ENCODE measurements at places on chromosomes 3 and 15.

DNA sequence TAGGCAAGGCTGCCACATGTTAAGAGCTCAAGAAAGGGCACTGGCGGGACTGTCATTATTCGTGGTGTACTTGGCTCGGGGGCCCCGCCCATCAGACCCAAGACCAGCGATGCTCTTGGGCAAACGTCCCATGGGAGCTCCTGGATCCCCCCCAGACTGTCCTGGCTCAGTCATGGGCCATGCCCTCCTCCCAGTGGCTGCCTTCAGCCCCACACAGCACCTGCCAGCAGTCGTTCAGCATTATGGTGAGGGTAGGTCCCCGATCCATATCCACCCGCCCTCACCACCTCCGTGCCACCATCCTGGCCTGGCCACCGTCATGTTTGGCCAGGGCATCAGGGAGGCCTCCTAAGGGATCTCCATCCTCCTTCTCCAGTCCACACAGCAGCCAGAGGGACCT lies 51.4 kb upstream of the IQSEC1 start:
- H3K4me1 ChIP-seq = no peaks in the 10 kb centered on the region
- H3K27ac ChIP-seq = no peak overlapping the region
- no peaks in the 10 kb centered on the region for H3K36me3 ChIP-seq
- H3K4me3 ChIP-seq = no peak overlapping the region
- no peak for DNase-seq
- H3K27me3 ChIP-seq = no peaks in the 10 kb centered on the region

DNA sequence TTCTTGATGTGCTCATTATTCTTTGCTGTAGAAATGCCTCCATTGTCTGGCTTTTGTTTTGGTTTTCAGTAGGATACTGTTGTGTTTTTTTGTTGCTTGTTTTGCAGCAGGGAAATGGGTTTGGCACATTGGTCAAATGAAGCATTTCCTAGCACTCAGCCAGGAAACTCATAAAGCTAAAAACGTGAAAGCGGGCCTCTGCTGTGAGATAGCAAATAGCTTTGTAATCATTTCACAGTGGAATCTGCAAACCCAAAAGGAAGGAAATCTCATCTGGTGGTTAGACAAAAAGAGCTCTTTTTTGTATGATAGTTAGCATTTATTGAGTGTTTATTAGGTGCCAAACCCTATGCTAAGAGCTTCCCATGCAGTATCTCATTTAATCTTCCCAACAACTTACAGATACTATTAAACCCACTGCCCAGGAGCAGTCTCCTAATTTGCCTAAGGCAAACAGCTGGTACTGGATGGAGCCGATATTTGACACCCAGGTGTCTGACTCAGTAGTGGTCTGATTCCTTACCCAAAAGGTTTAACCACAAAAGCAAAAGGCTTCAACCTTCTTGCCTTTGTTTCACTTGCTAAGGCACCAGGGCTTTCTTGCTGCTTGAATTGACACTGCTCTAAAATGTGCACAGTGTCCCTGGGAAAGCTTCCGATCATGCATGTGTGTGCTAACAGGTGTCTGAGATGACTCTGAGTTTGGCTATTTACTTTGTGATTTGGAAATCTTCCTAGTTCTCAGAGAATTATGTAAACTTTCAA lies 527.9 kb upstream of the MDFIC2 start:
- H3K27ac ChIP-seq = peak overlapping the region; percentile 65
- no peak overlapping the region for H3K4me3 ChIP-seq
- H3K27me3 ChIP-seq = no peaks in the 10 kb centered on the region
- H3K36me3 ChIP-seq = no peaks in the 10 kb centered on the region

DNA sequence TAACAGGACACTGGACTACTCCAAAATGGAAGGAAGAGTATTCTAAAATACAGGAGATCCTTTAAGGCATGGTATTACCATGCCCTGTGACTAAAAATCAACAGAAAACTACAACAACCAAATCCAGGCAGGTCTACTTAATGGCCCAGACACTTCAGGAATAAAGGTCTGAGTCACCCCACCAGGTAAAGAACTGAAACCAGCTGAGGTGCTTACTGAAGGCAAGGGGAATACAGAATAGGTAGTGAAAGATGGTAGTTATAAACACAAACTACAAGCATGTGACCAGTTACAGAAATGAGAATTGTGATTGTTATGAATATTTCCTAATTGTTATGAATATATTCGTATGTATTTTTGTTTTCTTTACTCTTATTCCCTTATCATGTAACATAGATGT lies 13.4 kb downstream of the IFT57 start:
- peaks cover 13% of the 10 kb centered on the region for H3K4me1 ChIP-seq
- no peak overlapping the region for H3K4me3 ChIP-seq
- peak overlapping the region; percentile 4 for H3K27ac ChIP-seq
- H3K36me3 ChIP-seq = no peaks in the 10 kb centered on the region

- no peaks in the 10 kb centered on the region for H3K36me3 ChIP-seq
- H3K27me3 ChIP-seq = no peaks in the 10 kb centered on the region
- no peak for DNase-seq
- no peak overlapping the region for H3K27ac ChIP-seq
These were observed 499.5 kb upstream of the PROK2 start for GRCh38 chr3:72284471-72284870.

DNA sequence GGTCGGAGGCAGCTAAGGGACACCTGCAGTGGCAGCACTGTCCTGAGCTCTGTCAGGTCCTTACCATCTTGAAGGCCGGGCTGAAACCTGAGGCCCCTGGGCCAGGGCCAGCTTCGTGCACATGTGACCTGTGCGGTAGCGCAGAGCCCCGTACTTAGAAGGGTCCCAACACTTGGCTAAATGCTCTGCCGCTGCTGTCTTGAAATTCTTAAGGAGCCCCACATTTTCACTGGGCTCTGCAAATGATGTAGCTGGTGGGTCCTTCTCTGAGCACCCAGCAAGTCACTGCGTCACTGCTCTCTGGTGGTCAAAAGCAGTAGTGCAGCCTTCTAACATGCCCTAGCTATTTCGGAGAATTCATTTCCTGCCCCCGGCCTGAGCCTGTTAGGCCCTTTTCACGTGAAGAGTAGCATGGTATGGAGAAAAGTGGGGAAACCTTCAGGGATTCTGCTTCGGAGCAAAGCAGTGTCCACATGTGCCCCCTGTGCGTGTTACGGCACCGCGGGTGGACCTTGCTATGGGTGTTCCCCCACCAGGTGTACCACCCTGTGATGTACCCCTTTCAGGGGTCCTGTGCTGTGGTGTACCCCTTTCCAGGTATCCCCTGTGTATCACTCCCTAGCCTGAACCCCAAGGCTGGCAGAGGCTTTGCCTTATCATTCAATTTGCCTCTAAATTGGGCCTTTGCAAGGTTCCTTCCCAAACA lies 79.7 kb downstream of the TMEM266 start:
- DNase-seq = peak; percentile 78
- H3K4me3 ChIP-seq = no peak overlapping the region
- H3K36me3 ChIP-seq = no peaks in the 10 kb centered on the region
- no peaks in the 10 kb centered on the region for H3K4me1 ChIP-seq

GRCh38 chr15:58761010-58761388 lies 10.1 kb upstream of the MINDY2 start:
- DNase-seq = no peak
- no peak overlapping the region for H3K4me3 ChIP-seq
- H3K36me3 ChIP-seq = no peaks in the 10 kb centered on the region
- H3K27me3 ChIP-seq = no peaks in the 10 kb centered on the region
- peaks cover 6% of the 10 kb centered on the region for H3K4me1 ChIP-seq
- H3K27ac ChIP-seq = no peak overlapping the region

GRCh38 chr3:23911397-23911796 lies 5.4 kb downstream of the NKIRAS1 start:
- no peak overlapping the region for H3K27ac ChIP-seq
- peaks cover 8% of the 10 kb centered on the region for H3K27me3 ChIP-seq
- DNase-seq = no peak
- no peak overlapping the region for H3K4me3 ChIP-seq
- H3K36me3 ChIP-seq = no peaks in the 10 kb centered on the region
- peaks cover 24% of the 10 kb centered on the region for H3K4me1 ChIP-seq

GRCh38 chr15:48332642-48333034 lies 1.4 kb downstream of the DUT start:
- H3K27me3 ChIP-seq = no peaks in the 10 kb centered on the region
- H3K4me3 ChIP-seq = peak overlapping the region; percentile 84
- DNase-seq = peak; percentile 55
- H3K27ac ChIP-seq = peak overlapping the region; percentile 83

DNA sequence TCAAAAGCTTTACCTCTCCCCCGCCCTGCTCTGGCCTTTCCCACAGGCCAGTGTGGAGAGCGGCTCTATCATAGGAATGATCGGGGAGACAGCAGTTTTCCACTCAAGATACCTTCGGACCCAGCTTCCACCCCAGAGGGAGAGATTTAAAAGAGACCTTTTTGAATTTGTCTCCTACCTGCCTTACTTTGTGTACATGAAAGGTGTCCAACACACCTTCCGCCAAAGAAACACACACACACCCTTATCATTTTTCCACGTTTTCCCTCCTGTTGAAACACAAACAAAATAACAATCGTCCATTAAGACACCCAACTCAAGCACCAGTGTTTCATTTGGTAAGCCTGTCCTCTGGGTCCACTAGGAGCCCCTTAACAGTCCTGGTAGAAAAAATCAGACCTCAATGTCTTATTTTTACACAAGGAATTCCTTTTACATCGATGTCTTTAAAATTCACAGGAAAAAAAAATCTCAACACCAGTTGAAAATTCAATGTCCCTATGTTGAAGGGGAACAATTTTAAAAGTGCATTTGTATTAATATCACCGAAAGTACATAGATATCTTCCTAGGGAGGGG lies 4.0 kb downstream of the HES1 start:
- no peak for DNase-seq
- peak overlapping the region; percentile 36 for H3K27ac ChIP-seq
- no peaks in the 10 kb centered on the region for H3K36me3 ChIP-seq
- H3K4me3 ChIP-seq = no peak overlapping the region
- peaks cover 37% of the 10 kb centered on the region for H3K4me1 ChIP-seq

- no peak overlapping the region for H3K27ac ChIP-seq
- no peak overlapping the region for H3K4me3 ChIP-seq
- no peaks in the 10 kb centered on the region for H3K36me3 ChIP-seq
- no peaks in the 10 kb centered on the region for H3K4me1 ChIP-seq
- no peak for DNase-seq
These were observed 9.2 kb downstream of the HSPBAP1 start for GRCh38 chr3:122784436-122784835.

DNA sequence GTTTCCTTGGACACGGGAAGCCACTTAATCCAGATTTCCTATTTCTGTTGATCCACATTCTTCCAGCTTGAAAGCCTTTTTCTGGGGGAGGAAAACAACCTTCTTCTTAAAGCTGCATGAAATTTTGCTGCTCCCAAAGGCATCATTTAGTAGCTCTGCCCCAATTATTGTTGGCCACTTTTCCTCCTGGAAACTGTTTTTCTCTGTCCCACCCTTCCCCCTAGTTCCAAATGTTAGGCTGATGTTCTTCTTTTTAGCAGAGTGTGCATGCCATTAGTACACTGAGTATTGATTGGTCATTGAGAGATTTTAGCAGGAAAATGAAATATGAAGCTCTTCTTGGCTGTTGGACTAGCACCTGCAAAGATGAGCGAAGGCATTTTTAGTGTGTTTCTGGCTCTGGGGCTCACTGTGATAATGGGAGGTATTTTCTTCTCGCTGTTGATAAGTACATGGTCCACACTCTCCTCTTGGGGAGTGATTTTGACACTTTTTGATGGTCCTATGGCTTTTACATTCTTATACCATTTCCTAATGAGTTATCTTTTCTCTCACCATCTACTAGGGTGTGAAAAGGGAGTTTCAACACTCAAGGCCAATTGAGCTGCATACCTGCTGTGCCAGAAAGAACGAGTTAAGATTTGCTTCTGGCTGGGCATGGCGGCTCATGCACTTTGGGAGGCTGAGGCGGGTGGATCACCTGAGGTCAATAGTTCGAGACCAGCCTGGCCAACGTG lies 200.5 kb downstream of the PTPRG start:
- no peak overlapping the region for H3K4me3 ChIP-seq
- no peaks in the 10 kb centered on the region for H3K27me3 ChIP-seq
- no peak for DNase-seq
- H3K27ac ChIP-seq = no peak overlapping the region

GRCh38 chr15:88776646-88777045 lies 26.6 kb upstream of the ACAN start:
- H3K36me3 ChIP-seq = no peaks in the 10 kb centered on the region
- H3K4me3 ChIP-seq = no peak overlapping the region

- H3K27ac ChIP-seq = no peak within 1 kb of the TSS
- H3K4me1 ChIP-seq = peaks cover 16% of the 10 kb centered on the region
- no peaks in the 10 kb centered on the region for H3K36me3 ChIP-seq
- peak; percentile 66 for DNase-seq
- H3K27me3 ChIP-seq = 0 out of 2 replicates have a peak, but pooled peaks cover under 1% of the 10 kb centered on the region
These were observed at the start of gene ZMYND10 for GRCh38 chr3:50345586-50346234. ZMYND10 (minus strand) TSS chr3:50345732; CDS start chr3:50345579, 153 bp downstream.

DNA sequence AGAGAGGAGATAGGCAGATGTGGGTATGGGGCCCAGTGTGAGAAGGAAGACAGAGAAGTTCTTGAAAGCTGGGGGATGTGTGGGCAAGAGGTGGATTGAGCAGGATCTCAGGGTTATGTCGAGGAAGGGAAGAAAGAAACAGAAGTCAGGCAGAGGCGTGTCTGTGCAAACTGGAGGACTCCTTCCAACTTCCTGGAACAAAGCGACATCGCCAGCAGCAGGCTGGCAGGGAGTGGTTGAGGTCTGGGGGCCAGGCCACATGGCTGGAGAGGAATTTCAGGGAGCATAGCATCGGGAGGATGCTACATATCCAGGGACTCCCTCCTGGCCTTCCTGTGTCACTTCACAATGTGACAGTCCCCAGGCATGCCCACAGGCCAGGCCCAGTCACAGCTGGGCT lies 42.9 kb upstream of the MYZAP start:
- H3K27me3 ChIP-seq = no peaks in the 10 kb centered on the region
- H3K4me1 ChIP-seq = no peaks in the 10 kb centered on the region
- no peak overlapping the region for H3K4me3 ChIP-seq
- no peaks in the 10 kb centered on the region for H3K36me3 ChIP-seq

DNA sequence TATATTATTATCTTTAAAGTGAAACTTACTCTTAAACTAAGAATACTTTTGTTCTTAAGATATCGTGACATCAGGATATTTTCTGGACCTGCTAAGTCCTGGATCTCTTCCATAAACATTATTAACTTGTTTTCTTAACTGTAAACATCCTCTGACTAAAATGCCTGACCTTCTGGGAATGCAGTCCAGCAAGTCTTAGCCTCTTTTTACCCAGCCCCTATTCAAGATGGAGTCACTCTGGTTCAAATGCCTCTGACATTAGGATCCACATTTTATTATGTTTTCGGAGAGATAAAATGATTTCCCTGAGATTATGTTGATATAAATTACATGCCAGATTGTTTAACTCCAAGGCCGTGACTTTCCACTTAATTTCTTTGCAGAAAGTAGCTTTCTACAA lies 37.6 kb downstream of the OSTN start:
- H3K36me3 ChIP-seq = no peaks in the 10 kb centered on the region
- peaks cover 14% of the 10 kb centered on the region for H3K27me3 ChIP-seq
- no peak overlapping the region for H3K4me3 ChIP-seq
- H3K4me1 ChIP-seq = peaks cover 19% of the 10 kb centered on the region
- no peak for DNase-seq
- no peak overlapping the region for H3K27ac ChIP-seq

- H3K27ac ChIP-seq = no peak overlapping the region
- DNase-seq = no peak
- no peak overlapping the region for H3K4me3 ChIP-seq
- no peaks in the 10 kb centered on the region for H3K27me3 ChIP-seq
- no peaks in the 10 kb centered on the region for H3K36me3 ChIP-seq
These were observed 21.2 kb upstream of the MTMR14 start for GRCh38 chr3:9627901-9628633.

Measured in MM.1S (cell line).